Tibial artery (tissue), 4 donors: ENCODE measurements at places on chromosomes 4 and X.

DNA sequence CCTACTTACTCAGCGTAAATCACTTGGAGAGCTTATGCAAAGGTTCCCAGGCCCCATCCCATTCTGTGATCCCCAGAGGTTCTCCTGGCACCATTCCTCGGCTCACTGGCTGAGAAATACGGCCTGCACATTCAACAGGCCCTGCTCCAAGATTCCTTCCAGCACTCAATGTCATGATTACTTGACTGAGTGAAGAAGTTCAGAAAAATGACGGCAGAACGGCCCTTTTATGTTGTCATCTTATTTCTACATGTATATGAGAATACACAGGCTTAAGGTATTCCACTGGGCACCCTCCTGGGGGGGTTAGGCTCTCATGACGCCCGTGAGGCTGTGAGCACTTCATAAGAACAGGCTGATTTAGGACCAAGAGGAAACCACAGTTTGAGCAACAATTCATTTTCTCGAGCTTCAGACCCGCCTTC lies 190.6 kb downstream of the NSUN7 start:
- peak; percentile 75 for DNase-seq
- H3K4me1 ChIP-seq, result peaks cover 42% of the 10 kb centered on the region
- no peak overlapping the region for H3K4me3 ChIP-seq
- peaks cover 26% of the 10 kb centered on the region for H3K36me3 ChIP-seq

GRCh38 chr4:138174981-138175794 lies 67.0 kb downstream of the SLC7A11 start:
- DNase-seq, result no peak
- no peaks in the 10 kb centered on the region for H3K4me1 ChIP-seq
- no peaks in the 10 kb centered on the region for H3K27me3 ChIP-seq
- H3K36me3 ChIP-seq, result no peaks in the 10 kb centered on the region
- no peak overlapping the region for H3K4me3 ChIP-seq

DNA sequence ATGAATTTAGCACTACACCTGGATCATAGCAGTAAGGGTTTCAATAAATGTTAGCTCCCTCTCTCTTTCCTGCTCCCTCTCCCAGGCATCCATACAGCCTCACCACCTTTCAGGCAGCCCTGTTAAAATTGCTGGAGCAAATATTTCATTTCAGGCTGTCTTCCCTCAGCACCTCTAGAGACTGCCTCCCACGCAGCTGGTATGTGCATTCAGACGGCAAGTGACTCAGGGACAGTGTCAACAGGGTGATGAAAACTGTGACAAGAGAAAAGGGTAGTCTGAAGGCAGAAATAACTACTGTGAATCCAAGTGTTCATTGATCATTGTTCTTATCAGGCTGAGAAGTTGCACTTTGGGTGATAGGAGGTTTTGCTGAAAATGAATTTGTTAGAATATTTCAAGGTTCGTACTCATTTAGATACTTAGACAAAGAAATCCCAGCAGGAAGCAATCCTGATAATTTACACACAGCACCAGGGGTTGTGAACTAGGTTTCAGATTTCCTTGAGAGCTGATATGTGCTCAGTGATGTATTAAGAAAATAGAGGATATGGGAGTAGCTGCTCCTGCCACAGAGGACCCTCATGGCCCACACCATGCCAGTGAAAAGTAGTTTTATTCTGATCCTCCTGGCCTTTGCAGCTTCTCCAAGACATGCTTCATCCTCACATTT lies 424.2 kb downstream of the FGF13 start:
- no peaks in the 10 kb centered on the region for H3K4me1 ChIP-seq
- no peak overlapping the region for H3K27ac ChIP-seq
- no peaks in the 10 kb centered on the region for H3K27me3 ChIP-seq
- H3K36me3 ChIP-seq, result no peaks in the 10 kb centered on the region

GRCh38 chr4:174111422-174111821 lies 172.0 kb downstream of the FBXO8 start:
- H3K4me1 ChIP-seq, result no peaks in the 10 kb centered on the region
- H3K4me3 ChIP-seq, result no peak overlapping the region
- H3K27ac ChIP-seq, result no peak overlapping the region
- H3K27me3 ChIP-seq, result no peaks in the 10 kb centered on the region

DNA sequence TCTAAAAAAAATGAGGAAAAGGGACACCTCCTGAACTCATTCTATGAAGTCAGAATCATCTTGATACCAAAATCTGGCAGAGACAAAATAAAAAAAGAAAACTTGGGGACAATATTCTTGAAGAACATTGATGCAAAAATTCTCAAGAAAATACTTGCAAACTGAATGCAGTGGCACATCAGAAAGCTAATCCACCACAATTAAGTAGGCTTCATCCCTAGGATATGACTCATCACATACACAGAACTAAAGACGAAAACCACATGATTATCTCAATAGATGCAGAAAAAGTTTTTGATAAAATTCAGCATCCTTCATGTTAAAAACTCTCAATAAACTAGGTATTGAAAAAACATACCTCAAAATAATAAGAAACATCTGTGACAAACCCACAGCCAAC lies 98.3 kb downstream of the FAM47B start:
- peaks cover 7% of the 10 kb centered on the region for H3K4me1 ChIP-seq
- H3K27me3 ChIP-seq, result no peaks in the 10 kb centered on the region
- H3K36me3 ChIP-seq, result no peaks in the 10 kb centered on the region
- H3K4me3 ChIP-seq, result no peak overlapping the region

- no peaks in the 10 kb centered on the region for H3K27me3 ChIP-seq
- no peaks in the 10 kb centered on the region for H3K36me3 ChIP-seq
- no peak overlapping the region for H3K4me3 ChIP-seq
- DNase-seq, result no peak
- H3K27ac ChIP-seq, result no peak overlapping the region
Measured at GRCh38 chrX:2514131-2514530, 13.4 kb upstream of the DHRSX start.

DNA sequence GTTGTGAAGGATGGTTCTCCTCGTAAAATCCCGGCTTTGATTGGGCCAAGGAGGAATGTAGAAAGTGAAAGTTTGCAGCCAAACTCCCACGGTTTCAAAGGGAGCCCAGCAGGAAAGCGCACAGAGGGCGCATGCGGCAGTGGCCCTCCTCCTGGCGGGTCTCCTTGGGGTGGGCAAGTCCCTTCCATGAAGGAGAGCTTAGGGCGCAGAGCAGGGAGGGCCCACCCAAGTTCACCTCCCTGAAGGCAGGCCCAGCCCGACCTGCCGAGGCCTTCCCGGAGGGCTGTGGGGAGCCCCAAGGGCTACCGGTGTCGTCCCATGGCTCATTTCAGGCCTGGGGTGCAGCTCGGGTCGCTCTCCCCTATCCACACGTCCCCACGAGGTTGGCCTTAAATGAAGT lies 2.0 kb downstream of the PDZD4 start:
- H3K4me3 ChIP-seq, result peak overlapping the region; percentile 57
- H3K27me3 ChIP-seq, result no peaks in the 10 kb centered on the region
- DNase-seq, result no peak
- H3K36me3 ChIP-seq, result no peaks in the 10 kb centered on the region
- no peaks in the 10 kb centered on the region for H3K4me1 ChIP-seq
- peak overlapping the region; percentile 78 for H3K27ac ChIP-seq

DNA sequence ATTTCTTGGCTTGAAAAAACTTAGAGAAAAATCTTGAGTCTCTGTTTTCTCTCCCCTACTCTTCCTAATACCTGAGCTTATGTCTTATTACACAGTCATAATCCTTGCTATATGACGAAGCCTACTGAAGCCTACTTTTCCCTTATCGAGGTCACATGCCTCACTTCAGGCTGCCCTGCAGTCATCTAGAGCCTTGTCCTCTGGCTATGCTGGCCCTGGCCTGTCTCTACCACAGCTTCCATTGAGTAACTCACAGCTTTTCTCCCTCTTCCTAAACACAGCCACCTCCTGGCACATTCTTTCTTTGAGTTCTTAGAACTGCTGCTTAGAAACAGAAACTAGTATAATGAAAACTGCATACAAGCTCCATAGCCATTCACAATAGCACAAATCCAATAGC lies 1698.3 kb downstream of the STIM2 start:
- no peak overlapping the region for H3K27ac ChIP-seq
- H3K4me1 ChIP-seq, result no peaks in the 10 kb centered on the region
- H3K4me3 ChIP-seq, result no peak overlapping the region
- no peak for DNase-seq

DNA sequence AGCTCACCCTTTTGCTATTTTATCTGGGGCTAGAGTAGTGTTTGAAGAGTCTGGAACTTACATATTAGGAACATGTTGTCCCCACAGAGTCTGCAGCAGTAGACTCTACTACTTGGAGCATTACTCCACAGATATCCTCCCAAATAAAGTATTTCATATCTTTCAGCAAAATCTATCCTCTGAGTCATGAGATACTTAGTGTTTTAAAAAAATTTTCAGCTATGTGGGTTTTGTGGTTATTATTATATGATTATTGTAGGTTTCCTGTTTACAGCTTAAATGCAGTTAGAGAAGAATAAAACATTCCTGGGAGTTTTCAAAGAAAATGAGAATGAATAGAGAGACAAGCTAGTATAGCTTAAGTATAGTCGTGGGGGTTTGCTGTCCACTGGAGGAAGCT lies 30.9 kb downstream of the PAGE2 start:
- no peak overlapping the region for H3K4me3 ChIP-seq
- H3K36me3 ChIP-seq, result no peaks in the 10 kb centered on the region
- no peaks in the 10 kb centered on the region for H3K4me1 ChIP-seq
- no peak for DNase-seq
- no peak overlapping the region for H3K27ac ChIP-seq
- H3K27me3 ChIP-seq, result no peaks in the 10 kb centered on the region

DNA sequence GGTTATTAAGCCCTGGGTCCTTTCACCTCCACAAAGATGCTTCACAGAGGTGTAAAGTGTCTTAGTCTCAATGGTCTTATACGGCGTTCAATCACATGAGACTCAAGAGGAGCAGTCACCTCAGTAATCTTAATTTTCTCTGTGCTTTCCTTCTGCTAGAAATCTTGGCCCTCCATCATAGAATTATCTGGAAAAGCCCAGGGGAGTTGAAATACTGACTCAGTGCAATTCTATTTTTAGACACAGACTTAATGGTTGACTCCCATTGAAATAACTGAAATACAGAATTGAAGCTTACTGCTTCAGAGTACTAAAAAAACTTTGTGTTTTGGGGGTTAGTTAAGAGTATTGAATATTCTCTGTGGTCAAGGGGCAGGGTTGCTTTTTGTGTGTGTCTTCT lies 94.5 kb upstream of the IL15 start:
- no peak for DNase-seq
- no peaks in the 10 kb centered on the region for H3K27me3 ChIP-seq
- H3K27ac ChIP-seq, result peak overlapping the region; percentile 51
- peaks cover 13% of the 10 kb centered on the region for H3K4me1 ChIP-seq
- H3K36me3 ChIP-seq, result no peaks in the 10 kb centered on the region
- H3K4me3 ChIP-seq, result no peak overlapping the region

- no peak for DNase-seq
- H3K27ac ChIP-seq, result no peak overlapping the region
- H3K4me3 ChIP-seq, result no peak overlapping the region
- no peaks in the 10 kb centered on the region for H3K36me3 ChIP-seq
- no peaks in the 10 kb centered on the region for H3K27me3 ChIP-seq
- H3K4me1 ChIP-seq, result no peaks in the 10 kb centered on the region
Measured at GRCh38 chrX:148448686-148449085, 51.7 kb upstream of the AFF2 start.

DNA sequence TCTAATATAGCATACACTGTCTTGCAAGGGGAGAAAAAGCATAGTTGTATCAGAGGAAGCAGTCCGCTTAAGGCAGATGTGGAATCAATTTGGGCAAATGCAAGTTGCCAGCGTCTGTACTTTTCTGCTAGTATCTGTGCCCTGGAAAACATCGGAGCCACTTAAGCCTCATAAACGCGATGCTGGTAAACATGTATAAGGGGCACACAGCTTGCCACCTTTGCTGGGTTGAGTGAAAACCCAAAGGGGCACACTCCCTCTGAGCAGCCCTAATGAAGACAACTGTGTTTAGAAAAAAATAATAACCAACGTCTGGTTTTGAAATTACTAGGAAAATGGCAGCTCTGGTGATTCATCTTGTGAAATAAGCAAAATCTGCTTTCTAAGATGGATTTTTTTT lies 24.3 kb downstream of the SMIM20 start:
- H3K36me3 ChIP-seq, result no peaks in the 10 kb centered on the region
- no peaks in the 10 kb centered on the region for H3K27me3 ChIP-seq
- DNase-seq, result no peak
- no peak overlapping the region for H3K27ac ChIP-seq

DNA sequence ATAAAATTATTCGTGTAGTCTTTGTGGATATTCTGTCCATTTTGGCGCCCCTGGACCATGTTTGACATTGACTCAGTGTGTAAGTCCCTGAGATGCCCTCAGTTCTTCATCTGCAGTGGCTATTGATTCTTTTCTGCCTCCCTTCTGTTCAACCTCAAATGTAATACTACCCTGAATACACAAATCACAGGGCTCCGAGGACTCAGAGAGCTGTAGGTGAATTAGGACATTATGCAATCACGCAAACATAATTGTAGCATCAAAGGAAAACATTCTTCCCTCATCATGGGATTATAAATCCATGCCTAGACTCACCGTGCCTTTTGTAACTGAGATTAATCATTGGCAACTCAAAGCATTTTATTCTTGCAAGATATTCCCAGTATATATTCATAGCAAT lies 161.4 kb upstream of the PACRGL start:
- H3K4me1 ChIP-seq, result no peaks in the 10 kb centered on the region
- H3K27ac ChIP-seq, result no peak overlapping the region
- DNase-seq, result no peak

- no peaks in the 10 kb centered on the region for H3K36me3 ChIP-seq
- DNase-seq, result no peak
- no peaks in the 10 kb centered on the region for H3K4me1 ChIP-seq
Measured at GRCh38 chr4:87895964-87896621, 63.3 kb downstream of the MEPE start.

GRCh38 chr4:5143940-5144339 lies 92.7 kb downstream of the STK32B start:
- no peak overlapping the region for H3K4me3 ChIP-seq
- no peak for DNase-seq
- H3K4me1 ChIP-seq, result no peaks in the 10 kb centered on the region
- no peak overlapping the region for H3K27ac ChIP-seq

- no peak overlapping the region for H3K4me3 ChIP-seq
- H3K27ac ChIP-seq, result no peak overlapping the region
- no peaks in the 10 kb centered on the region for H3K27me3 ChIP-seq
Measured at GRCh38 chrX:83934220-83934619, 73.3 kb downstream of the CYLC1 start.

- DNase-seq, result peak; percentile 52
- peak overlapping the region; percentile 91 for H3K27ac ChIP-seq
- H3K4me1 ChIP-seq, result peaks cover 31% of the 10 kb centered on the region
- H3K36me3 ChIP-seq, result no peaks in the 10 kb centered on the region
Measured at GRCh38 chr4:186726426-186727168, 2.9 kb upstream of the FAT1 start.

DNA sequence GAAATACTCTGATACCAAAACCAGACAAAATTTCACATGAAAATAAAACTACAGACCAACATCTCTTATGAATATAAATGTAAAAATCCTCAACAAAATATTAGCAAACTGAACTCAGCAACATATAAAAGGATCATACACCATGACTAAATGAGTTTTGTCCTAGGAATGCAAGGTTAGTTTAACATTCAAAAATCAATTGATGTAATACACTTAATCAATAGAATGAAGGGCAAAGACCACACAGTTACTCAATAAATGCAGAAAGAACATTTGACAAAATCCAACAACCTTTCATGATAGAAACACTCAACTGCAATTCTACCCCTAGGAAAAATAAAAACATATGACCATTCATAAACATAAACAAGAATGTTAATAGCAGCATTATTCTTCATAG lies 50.2 kb upstream of the DCTD start:
- H3K4me3 ChIP-seq, result no peak overlapping the region
- H3K36me3 ChIP-seq, result no peaks in the 10 kb centered on the region
- no peak overlapping the region for H3K27ac ChIP-seq
- H3K4me1 ChIP-seq, result no peaks in the 10 kb centered on the region
- no peaks in the 10 kb centered on the region for H3K27me3 ChIP-seq

- H3K4me3 ChIP-seq, result peak overlapping the region; percentile 32
- H3K4me1 ChIP-seq, result no peaks in the 10 kb centered on the region
- no peaks in the 10 kb centered on the region for H3K36me3 ChIP-seq
- no peaks in the 10 kb centered on the region for H3K27me3 ChIP-seq
- H3K27ac ChIP-seq, result no peak overlapping the region
Measured at GRCh38 chrX:65821721-65822496, 154.5 kb downstream of the MSN start.
